ENCODE measurements at places on chromosomes 7 and 10.

DNA sequence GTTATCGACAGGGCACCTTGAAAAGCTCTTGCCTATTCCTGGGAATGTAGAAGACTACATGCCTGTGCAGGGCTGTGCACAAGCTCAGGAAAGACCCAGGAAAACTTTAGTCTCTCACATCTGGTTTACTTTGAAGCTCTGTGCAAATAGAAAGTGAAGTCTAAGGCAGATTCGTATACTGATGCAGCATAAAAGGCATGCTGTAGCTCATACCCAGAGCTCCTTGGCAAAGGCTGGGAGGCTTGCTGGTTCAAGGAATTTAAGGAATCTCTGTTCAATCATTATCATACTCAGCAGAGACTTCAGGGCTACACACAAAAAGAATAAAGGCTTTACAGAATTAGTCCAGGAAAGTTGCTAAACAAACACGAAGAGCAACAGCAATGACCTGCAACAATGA lies 192.0 kb downstream of the OTUD1 start:
- no peak for DNase-seq

- no peak for DNase-seq
Observed at GRCh38 chr7:81857385-81857784, 87.5 kb upstream of the HGF start.

DNA sequence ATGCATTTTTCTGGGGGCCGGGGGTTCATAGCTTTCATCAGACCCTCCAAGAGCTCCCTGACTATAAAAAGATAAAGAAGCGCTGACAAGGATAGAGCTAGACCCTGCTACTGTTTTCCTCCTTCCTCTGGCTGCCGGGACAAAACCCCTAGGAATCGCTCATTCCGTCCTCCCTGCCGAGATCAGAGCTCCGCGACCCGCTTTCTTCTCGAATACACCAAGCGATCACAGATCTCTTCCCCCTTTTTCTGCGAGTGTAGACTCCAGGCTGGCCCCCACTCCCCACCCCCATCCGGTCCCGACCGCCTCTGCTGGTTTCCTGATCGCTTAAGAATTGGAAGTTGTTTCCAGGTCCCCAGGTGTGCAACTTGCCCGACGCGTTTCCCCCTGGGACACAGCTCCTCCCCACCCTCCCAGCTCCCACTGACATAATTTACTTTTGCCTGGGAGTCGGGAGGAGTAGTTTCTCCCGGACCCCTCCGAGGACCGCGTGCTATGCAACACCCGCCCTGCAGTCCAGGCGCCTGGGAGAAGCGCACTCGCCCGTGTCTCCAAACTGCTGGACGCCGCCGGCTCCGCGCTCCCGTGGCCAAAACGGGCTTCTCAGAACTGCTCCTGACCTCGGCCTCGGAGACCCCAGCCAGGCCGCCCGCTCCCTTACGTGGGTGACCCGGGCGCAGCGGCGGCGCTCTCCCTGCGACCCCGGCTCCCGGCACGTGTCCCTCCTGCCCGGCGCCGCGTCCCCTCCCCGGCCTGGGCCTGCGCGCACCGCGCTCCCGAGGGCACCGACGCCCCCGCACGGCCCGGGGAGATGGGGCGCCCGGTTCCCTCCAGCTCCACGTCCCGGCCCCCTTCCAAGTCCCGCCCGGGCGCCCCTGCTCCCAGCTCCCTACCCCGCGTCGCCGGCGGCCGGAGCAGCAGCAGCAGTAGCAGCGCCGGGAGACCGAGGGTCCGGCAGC lies 552 bp downstream of the IL15RA start:
- peak; percentile 19 for DNase-seq

- DNase-seq: no peak
Observed at GRCh38 chr10:19902456-19902855, 86.2 kb downstream of the PLXDC2 start.

- DNase-seq: no peak
Observed at GRCh38 chr7:88105231-88105630, 114.6 kb downstream of the SRI start.

GRCh38 chr10:88118729-88119128 lies 255.3 kb downstream of the PTEN start:
- DNase-seq: no peak

- no peak for DNase-seq
Observed at GRCh38 chr7:129391546-129392171, 42.6 kb upstream of the STRIP2 start.

DNA sequence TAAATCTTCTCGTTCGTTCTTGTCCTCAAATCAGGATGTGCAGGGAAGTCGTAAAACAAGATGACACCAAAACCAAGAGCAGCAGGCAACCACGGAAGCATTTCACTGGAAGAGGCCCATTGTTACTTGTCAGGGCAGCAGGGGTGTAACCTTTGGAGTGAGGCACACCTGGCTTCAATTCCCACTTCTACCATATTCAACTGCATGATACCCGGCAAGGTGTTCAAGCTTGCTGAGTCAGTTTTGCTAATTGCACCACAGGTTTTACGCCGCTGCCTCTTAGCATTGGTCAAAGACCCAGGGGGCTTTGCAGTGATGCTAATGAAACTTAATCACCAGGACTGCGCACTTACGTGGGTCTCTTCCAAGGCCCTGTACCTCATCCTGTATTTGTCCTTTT lies 50.0 kb upstream of the PTER start:
- no peak for DNase-seq

DNA sequence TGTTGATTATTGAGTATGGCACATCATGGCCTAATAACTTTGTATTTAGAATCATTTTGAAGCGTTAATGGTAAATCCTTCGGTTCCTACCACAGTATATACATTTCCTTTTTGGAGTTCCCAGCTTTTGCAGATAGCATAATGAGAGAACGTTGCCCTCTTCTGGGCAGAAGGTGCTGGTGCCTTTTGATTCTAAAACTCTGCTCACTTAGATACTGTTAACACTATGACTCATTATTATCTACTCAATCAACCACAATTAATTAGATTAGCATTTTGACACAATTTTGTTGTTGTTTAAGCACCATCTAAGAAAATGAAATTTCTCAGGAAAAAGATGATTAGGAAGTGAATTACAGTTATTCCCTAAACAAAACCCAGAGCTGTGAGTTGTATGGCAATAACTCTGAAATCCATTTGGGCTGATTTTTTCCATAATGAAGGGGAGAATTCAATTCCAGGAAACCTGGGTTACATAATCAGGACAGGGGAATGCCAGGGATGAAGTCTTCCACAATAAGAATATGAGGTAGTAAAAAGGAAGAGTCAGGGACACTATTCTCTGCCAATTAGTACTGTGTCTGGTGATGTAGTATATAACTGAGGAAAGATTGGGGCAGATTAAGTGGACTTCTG lies 11.5 kb upstream of the DLD start:
- DNase-seq: no peak

DNA sequence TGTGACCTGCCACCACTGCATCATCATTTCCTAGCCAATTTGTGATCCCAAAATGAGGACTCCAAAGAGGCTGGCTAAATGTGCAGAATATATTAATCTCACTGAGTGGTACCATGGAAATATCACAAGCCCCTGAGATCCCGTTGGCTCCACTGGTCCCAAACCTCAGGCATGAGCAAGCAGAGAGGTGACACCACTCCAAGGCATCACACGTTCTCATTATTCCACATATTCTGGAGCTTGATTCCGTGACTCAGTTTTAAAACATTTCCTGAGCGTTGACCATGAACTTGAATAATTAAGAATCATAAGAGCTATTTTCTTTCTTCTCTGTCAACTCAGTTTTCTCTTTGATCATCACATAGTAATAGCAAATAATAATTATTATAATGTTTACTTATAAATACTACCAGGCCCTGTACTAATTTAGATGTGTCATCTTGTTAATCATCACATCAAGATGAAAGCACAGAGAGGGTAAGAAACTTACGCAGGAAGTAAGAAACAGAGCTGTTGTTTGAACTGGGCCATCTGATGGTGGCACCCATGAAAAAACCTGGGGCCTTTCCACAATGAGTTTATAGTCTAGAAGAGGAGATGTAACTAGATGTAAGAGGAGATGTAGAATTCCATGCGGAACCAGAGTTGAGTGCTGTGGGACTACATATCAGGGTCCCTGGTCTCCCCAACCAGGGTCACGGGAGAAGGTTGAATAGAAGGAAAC lies 3.5 kb downstream of the APBB1IP start:
- DNase-seq: no peak

- no peak for DNase-seq
Observed at GRCh38 chr7:100604028-100604975, 2.1 kb downstream of the PCOLCE start.

DNA sequence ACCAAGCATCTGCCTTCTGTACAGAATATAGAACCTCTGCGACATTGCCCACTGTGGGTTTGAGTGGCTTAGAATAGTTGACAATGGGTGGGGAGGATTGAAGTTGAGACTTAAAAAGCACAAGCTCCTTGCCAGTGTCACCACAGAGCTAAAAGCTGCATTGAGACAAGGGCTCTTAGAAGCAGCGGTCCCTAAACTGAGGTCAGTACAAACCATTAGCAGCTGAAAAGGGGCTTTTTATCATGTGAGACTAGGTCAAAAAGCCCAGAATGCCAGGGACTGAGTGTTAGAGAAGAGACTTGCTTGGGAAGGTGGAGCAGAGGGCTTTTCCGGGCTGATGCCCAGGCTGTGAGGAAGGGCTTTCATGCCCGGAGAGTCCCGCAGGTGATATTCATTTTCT lies 91.3 kb downstream of the POU6F2 start:
- DNase-seq: no peak

DNA sequence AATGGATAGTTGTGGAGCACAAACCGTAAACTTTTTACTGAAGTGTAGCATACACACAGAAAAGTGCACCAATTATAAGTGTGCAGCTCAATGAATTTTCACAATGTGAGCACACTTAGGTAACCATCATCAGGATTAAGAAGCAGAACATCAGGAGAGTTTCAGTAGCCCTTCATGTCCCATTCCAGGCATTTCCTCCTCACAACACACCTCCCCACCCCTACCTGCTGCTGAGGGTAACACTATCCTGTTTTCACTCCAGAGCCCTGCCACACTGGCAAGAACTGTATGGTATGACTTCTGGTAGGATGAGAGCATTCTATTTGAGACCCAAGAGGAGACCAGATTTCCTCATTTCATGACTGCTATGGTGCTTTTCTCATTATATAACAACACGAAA lies 166.5 kb downstream of the PPP1R3A start:
- no peak for DNase-seq

DNA sequence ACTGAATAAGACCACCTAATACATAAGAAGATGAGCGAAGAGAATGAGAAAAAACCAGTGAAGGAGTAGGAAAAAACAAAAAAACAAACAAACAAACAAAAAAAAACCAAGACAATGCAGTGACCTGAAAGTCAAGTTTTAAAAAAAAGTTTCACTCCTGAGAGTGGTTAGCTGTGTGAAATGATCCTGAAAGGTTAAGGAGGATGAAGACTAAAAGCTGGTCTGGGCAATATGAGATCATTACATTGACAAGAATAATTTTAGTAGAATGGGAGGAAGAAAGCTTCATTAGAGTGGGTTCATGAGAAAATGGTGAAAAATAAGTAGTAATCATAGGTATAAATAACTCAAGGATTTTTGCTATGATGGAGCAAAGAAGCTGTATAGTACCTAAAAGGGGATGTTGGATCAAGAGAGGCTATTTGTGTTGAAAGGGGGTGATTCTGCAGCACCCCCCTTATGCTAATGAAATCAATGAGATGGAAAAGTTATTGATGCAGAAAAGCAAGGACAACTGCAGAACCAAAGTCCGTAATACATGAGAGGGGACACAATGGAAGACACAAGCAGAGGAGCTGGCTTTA lies 80.2 kb downstream of the KMT2C start:
- no peak for DNase-seq

- no peak for DNase-seq
Observed at GRCh38 chr10:101775273-101776160, at the start of gene FGF8. Gene FGF8 (minus strand): TSS chr10:101776114. CDS start chr10:101775900, 214 bp downstream.

- no peak for DNase-seq
Observed at GRCh38 chr10:78215645-78216044, 182.0 kb downstream of the RPS24 start.

DNA sequence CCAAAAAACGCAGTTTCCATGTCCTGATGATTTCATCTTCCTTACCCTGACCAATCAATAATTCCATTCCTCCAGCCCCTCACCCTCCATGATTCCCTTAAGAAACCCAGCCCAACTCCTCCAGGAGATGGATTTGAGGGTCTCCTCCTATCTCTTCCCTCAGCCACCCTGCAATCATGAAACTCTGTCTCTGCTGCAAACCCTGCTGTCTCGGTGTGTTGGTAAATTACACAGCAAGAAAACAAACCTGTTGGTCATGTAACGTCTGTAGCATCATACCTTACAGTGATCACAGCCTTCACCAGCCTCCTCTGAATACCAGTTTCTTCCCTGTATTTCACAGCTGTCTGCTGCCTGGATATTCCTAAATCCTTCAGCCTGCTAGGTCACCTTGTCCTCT lies 300.7 kb upstream of the NEBL start:
- DNase-seq: no peak
